Anterior cingulate cortex (tissue), 58 donors: ENCODE measurements at places on chromosomes 12 and 14.

GRCh38 chr14:106210650-106211049 is 684.3 kb downstream of the TMEM121 start:
- no peak for DNase-seq

DNA sequence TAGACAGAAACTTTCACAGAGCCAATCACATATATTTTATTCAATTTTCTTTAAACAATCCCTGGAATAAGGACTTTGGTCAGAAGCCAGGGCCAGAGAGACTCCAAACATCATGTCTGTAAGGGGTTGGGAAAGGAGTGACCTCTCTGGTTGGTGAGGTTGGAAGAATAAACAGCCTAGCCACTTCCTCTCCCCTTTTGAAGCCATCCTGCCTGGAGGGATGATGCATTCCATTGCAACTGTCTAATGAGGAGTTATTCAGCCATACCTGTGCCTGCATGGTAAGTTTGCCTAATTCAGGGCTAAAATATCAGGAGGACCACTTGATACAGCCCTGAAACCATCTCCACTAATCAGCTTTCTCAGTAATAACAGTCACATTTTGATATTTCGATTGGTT is 299.8 kb downstream of the KCNH5 start:
- no peak for DNase-seq

DNA sequence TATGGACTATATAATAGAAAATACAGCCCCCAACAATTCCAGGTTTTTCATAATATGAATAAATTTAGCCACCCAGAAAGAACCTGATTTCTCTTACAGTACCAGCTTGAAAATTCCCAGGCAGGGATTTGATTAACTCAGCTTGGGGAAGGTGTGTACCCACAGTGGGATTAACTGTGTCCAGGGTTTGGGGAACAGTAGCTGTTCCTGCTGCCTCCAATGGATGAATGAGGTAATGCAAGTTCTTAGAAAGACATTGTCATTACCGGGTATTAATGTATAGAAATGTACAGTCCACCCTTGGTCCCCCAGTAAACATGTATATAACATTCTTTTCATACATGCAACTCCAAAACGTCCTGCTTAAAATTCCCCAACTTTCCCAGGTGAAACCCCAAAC is 115.6 kb downstream of the LRIG3 start:
- no peak for DNase-seq

GRCh38 chr12:49893753-49894750 is 9.6 kb downstream of the FAIM2 start:
- DNase-seq: no peak

- no peak for DNase-seq
Measured at GRCh38 chr14:75427126-75427481, 718 bp upstream of the JDP2 start.

DNA sequence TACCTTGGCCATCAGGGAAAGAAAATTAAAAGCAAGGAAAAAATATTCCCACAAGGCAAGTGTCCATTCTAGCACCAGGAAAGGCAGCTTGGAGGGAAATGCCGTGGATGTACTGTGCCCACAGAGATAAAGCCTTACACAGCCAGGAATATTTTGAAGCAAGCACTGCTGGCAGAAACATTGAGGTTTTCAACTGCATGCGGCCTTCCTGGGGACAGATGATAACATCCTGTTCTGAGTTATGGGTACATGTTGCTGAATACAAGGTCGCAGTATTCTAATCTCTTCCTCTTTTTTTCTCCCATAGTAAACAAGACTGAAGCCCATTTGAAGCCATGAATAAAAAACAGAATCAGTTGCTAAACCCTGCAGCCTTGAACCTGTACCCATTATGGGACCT is 197.1 kb downstream of the BTG1 start:
- no peak for DNase-seq
